ENCODE measurements at places on chromosomes 13 and 19.

DNA sequence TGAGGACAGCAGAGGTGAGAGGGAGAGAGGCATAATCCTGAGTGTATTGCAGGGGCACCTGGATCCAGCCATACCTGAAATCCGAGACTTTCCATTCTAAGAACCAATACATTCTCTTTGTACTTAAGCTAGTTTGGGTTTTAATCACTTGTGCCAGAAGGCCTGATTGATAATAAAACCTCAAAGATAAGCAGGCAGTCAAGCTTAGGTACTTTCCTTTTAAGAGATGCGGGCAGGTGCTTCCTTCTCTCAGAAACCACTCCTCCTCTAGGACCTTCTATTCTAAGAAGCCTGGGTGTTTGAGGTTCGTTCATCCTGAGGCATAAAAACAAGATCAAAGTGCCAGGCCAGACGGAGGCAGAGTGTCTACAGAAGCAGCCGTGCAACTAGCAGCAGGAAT is 22.2 kb downstream of the FAM187B start:
- DNase-seq: peak; percentile 68

- no peak for DNase-seq
Observed at GRCh38 chr19:38735257-38735686, 9.0 kb downstream of the CAPN12 start.

- no peak for DNase-seq
Observed at GRCh38 chr13:73602295-73602694, 531.9 kb downstream of the KLF12 start.

DNA sequence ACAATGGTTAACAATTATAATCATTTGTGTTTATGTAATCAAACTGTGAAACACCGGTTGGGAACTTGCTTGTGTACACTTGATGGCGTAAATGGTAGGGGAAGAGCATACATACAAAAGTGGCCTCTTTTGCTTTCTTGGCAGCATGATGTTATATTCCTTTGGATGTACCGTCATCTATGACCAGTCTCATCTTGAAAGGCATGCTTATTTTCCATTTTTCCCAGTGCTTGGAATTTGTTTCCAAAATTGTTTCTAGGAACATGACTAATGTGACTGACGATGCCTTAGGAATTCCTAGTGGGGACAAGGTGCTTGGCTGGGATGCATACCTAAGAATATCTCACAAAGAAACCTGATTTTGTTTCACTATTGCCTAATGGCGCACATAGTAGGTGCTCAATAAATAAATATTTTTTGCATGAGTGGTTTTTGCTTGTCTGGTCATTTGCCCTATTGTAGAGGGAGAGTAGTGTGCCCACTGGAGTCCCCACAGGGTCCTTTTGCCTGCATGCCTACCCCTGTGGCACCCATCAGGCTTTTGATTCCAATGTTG is 45.5 kb downstream of the SAE1 start:
- DNase-seq: no peak

- DNase-seq: no peak
Observed at GRCh38 chr13:51213173-51213728, 8.9 kb upstream of the FAM124A start.

DNA sequence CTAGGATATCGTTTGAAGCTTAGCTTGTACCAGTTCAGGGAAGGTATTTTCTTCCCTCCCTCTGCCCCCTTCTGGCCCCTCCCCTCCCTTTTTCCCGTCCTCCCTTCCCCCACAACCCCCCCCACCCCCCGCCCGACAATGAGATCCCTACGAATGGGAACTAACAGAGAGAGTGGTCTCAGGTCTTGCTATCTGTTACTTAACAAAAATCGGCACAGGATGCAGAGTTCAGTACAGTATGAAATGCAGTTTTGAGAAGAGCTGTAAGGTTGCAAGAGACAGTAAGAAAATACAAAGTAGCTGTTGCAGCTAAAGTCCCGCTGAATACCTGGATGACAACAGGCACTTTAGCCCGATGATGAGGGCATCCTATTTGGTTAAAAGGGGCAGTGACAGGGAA is 3.1 kb upstream of the DACH1 start:
- DNase-seq: no peak

DNA sequence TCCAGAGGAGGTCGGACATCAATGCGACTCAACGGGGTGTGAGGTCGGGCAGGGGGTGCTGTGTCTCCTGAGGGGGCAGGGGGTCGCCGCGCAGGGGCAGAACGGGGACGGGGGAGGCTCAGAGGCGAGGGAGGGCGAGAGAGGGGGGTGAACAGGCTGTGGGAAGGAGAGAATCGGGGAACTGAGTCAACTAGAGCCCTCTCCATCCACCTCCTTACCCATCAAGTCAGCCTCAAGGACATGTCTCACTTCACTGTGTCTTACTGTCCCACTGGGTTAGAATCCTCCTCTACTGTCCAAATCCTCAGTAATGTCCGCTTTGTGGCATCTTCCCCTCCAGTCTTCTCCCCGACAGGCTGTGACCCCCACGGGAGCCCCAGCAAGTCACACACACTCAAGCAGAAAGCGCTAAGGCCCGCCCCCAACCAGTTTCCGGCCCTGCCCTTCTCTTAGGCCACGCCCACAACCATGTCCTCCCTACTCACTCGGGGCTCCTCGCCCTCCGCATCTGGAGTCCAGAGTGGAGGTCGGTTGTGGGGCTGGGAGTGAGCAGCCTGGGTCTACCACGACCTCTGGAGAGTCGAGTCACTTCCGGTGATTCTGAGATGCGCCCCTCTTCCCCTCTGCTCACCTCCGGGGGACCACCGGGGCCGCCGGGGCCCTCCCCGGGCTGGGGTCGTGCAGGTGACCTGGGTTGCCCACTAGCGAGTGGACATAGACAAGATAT is 9.3 kb downstream of the PLEKHA4 start:
- DNase-seq: peak; percentile 77

GRCh38 chr19:3849092-3849491 is 19.7 kb downstream of the ZFR2 start:
- DNase-seq: no peak

All from activated CD4-positive, alpha-beta T cell treated with anti-CD3 and anti-CD28 coated beads, Interleukin-2, Interleukin-4, amounts not matched to agents 100 ng/mL and 50 ng/mL, durations not matched to agents 16 hours and 8 hours (primary cell).